Left ventricle myocardium superior (tissue), 1 donor: ENCODE measurements at places on chromosomes 12 and 14.

DNA sequence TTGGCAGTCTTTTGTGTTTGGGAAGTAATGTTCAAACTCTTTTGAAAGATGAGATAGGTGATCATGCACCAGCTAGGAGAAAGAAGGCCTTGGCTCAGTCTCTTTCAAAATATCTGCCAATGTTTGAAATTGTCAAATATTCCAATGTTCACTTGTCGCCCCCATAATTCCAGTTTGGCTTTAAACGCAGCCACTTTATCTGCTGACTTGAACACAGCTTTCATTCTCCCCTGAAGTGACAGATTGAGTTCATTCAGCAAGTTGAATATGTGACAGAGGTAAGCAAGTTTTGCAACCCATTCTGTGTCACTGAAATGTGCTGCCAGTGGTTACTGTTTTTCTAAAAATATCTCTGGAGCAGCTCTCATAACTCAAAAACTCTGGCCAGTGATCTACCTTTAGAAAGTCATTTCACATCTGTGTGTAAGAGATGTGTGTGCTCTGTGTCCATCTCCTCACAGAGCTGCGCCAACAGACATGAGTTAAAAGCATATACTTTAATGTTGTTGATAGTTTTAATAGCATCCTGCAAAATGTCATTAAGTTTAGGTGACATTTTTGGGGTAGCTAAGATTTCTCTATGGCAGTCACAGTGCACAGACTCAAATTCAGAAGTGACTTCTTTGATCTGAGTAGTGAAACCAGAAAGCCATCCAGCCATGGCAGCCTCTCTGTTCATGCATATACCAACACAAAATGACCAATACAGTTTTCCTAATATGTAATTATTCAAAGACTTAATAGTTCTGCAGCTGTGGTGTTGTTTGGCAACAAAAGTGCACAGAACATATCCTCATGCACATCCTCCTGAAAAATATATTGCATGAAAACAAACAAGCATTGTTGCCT, 614.3 kb upstream of the MIS18BP1 start:
- DNase-seq: no peak

DNA sequence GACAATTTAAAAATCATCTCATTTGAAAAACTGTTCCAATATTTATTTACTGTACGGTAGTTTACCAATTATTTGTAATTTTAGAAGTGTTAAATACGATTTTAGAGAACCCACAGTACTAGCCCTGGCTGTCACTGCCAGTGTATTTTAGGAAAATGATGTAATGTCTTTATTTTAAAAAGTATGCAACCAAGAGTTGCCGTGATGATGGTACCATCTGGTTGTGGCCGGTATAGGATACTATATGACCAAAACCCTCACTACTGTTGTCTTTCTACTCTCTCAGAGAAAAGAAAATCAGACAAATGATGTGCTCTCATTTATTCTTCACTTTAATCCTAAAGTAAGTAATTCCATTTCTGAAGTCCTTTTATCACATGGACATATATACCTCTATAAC, 395.0 kb downstream of the FOXG1 start:
- no peak for DNase-seq

DNA sequence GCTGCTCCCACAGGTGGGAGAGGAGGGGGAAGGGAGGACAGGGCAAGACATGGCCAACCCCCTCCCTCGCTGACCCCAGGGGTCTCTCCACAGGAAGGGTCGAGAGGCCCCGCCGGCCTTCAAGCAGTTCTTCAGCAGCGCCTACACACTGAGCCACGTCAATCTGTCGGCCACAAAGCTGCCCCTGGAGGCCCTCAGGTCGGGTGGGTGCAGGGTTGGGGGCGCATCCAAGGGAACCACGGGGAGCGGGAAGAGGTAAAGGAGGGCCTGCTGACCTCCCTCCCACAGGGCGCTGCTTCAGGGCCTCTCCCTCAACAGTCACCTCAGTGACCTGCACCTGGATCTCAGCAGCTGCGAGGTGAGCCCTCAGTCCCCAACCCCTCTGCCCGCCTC, 6.1 kb downstream of the CARMIL3 start:
- DNase-seq: no peak

GRCh38 chr12:51323317-51323960, 535 bp downstream of the BIN2 start:
- no peak for DNase-seq

- no peak for DNase-seq
Measured at GRCh38 chr12:25934456-25934855, 24.0 kb upstream of the RASSF8 start.

GRCh38 chr12:67446716-67447115, 177.6 kb downstream of the CAND1 start:
- DNase-seq: no peak

GRCh38 chr14:88248606-88249005, 74.5 kb downstream of the KCNK10 start:
- DNase-seq: no peak

GRCh38 chr14:73462048-73462715, 3.8 kb upstream of the NUMB start:
- DNase-seq: peak; percentile 66

- DNase-seq: no peak
Measured at GRCh38 chr12:132263061-132263360, 66.4 kb downstream of the GALNT9 start.

DNA sequence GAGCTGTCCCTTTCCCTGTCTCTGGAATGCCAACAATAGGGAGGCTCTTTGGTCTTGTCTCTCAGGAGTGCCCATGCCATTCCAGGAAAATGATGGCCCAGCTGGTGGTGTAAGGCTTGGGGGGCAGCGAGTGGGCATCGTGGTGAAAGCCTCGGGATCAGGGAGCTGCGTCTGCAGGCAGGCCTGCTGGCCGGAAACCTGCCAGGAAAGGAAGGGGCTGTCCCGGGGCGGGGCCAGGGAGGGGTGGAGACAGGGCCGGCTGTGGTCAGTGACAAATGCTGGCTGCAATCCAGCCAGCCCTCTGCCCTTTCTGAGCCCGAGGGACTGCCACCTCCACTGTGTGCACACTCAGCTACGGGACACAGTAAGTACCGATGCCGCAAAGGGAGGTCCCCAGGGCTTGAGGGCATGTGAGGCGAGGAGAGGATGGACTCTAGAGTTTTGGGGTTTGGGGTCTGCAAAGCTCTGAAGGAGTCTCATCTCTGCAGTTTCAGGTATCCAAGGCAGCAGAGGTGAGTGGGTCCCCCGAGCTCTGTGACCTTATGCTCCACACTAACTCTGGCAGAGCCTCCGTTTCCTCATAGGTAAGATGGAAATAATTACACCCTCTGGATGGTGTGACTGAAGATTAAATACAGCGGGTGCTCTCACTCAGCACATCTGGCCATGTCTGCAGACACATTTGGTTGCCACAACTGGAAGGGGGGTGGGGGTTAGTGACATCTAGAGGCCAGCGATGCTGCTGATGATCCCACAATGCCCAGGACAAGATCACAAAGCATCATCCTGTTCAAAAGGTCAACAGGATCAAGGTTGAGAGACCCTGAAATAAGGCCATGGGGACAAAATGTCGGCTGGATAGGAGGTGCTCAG, at the start of gene SERPINA5:
Gene SERPINA5, plus strand, starts transcription at position 300 of the 873 bp plus-strand sequence. CDS start 5,937 bp downstream, outside the sequence.
- peak; percentile 74 for DNase-seq

DNA sequence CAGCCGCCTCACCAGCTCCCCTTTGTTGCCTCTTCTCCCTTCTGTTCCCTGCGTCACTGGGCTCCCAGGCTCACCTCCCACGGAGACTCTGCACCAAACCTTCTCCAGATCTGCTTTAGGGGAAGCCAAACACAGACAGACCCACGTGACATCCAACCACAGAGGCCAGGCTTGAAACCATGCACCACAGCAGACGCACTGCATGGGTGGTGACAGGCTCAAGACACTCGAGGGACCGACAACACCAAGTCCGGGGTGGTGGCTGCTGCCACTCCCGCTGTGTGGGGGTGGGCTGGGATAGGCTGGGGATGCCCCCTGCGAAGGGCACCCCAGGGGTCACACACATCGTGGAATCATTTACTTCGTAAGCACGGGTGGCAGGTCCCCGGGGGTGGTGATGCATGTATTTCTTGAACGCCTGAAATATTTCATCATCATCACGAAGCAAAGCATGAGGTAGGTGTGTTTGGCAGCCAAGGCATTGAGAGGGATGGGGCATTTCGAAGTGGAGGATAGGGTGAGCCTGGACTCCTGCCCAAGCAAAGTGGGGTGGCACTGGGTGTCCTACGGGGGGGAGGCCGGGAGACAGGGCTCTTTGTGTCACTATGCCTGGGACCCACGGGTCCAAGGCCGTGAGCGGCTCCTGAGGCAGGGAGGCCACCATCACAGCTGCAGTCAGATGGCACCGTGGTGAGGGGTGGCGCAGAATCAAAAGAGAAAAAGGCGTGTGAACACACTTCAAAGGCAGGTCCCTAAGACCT, 66.8 kb upstream of the RFLNA start:
- no peak for DNase-seq

DNA sequence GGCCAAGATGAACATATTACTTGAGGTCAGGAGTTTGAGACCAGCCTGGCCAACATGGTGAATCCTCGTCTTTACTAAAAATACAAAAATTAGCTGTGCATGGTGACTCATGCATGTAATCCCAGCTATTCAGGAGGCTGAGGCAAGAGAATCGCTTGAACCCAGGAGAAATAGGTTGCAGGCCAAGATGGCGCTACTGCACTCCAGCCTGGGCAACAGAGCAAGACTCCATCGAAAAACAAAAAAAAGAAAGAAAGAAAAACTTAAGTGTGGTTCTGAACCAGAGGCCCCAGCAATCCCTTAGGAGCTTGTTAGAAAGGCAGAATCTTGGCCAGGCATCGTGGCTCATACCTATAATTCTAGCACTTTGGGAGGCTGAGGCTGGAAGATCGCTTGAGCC, 24.5 kb downstream of the SVOP start:
- no peak for DNase-seq

- DNase-seq: no peak
Measured at GRCh38 chr14:59964251-59965007, 44.5 kb downstream of the LRRC9 start.

DNA sequence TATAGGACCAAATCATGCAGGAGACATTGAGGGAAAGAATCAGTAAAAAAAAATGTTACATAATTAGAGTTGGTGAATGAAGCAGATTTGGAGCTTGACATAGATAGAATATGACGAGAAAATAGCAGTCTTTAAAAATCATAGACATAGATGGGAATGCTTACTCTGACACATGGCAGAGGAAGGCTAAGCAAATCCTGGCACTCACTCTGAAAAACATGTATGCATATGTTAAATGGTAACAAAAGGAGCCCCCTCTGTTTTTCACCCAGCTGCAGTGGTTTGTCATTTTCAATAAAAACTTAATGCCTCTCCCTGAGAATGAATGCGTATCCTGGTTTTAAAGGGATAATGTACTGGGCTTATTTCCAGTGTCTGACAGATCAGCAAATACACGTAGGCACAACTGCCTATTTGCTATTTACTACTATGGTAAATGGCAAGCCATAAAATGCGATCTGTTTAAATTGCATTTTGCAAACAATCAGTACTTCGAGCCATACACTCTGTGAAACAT, 561.2 kb upstream of the SEL1L start:
- no peak for DNase-seq

- DNase-seq: no peak
Measured at GRCh38 chr14:47500369-47500768, 175.0 kb downstream of the MDGA2 start.

DNA sequence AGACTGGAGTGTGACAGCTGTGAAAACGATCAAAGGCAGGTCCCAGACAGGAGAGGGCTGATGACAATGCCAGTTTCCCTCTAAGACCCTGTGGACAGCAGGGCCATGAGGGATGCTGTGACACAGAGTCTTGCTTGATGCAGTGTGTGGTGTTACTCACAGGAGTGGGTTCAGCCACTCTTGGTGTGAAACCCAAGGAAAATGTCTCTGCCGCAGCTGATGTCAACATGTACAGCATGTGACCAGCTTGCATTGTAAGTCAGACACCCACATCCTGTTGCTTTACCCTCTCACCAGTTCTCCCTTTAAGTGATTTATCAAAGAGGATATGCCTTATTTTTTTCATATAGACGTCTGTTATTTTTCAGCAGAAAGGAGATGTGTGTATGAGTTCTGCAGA, 268.6 kb downstream of the BTG1 start:
- no peak for DNase-seq

DNA sequence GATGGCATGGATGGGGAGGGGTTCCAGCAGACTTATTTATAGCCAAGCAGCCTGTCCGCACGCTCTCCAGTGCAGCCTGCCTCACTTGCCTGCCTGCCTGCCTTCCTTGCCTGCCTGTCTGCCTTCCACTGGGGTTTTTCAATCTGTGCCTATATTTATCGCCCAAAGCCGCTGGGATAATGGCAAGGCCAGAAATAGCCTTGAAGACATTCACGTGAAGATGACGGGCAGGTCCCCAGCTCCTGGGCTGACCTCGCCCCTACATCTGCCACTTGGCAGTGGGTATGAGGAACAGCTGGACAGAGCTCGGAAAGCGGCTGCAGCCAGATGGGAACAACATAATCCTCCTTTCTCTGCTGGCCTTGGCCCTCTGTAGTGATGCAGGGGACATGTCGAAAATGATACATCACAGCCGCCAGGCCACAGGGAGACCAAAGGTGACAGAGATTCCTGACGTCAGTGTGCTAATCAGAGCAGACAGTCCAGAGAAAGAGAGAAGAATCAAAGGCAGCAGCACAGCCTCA, 53.3 kb downstream of the PITPNM2 start:
- DNase-seq: peak; percentile 83

DNA sequence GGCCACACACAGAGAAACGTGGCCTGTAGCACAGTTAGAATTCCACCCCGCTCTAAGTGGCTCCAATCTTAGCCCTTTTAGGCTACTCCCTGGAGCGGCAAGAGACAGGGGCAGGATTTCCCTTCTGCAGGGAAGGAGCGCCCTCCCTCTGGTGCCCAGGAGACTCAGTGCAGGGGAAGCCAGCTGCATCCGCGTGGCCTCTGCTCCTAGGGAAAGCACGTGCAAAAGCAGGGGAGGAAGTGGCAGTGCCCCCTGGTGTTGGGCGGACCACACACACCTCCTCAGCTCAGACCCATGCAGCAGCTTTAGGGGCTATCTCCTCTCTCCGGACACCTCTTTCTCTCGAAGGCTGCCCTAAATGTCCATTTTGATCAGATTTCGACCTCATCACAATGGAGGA, 50.0 kb downstream of the SPRING1 start:
- peak; percentile 61 for DNase-seq

DNA sequence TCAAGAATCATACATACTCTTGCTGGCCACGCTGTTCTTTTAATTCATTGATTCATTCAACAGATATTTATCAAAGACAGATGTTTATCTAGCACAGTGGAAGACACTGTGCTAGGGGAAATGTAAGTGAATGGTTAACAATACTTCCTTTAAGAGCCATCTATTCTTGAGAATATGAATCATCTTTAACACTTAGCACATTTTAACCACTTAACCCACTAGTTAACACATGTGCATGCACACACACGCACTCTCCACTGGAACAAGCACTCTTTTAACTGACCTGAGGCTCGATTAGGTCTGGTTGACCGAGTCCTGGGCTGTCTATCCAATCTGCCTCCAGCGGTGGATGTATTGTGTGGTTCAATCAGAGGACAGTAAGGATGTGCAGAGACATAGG, 34.6 kb downstream of the LMNTD1 start:
- no peak for DNase-seq

- no peak for DNase-seq
Measured at GRCh38 chr12:9027161-9028059, 38.1 kb downstream of the KLRG1 start.

GRCh38 chr12:127083008-127083949, 1183.7 kb upstream of the TMEM132C start:
- DNase-seq: no peak

GRCh38 chr12:59452746-59453145, 143.1 kb upstream of the SLC16A7 start:
- DNase-seq: no peak
